ENCODE measurements at places on chromosomes 1 and 21.

GRCh38 chr1:167517535-167518330 is 596 bp downstream of the CD247 start:
- peak; percentile 78 for DNase-seq

DNA sequence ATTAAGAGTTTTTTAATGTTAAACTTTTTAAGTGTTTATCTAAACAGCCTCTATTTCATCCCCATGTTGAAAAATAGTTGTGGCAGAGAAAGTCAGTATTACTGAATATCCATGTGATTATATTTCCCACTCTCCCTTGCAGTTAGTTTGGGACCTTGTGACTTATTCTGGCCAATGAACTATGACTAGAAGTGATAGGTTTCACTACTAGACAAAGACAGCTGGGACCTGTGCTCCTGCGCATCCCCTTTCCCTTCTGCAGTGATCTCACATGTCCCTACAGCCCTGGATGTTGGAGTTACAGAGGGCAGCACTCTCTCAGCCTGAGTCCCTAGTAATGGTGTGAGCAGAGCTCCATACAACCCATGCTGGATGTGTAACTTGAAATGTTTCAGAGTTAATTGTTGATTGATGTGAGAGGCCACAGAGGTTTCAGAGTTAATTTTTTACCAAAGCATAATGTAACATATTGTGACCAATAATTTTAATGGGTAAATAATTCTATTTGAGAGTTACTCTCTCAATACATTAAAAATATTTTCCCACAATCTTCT is 18.7 kb upstream of the SAMD13 start:
- DNase-seq = no peak

- no peak for DNase-seq
Observed at GRCh38 chr1:197471248-197471985, 203.4 kb downstream of the CRB1 start.

GRCh38 chr1:53737648-53738204 is 1.2 kb downstream of the GLIS1 start:
- peak; percentile 36 for DNase-seq

DNA sequence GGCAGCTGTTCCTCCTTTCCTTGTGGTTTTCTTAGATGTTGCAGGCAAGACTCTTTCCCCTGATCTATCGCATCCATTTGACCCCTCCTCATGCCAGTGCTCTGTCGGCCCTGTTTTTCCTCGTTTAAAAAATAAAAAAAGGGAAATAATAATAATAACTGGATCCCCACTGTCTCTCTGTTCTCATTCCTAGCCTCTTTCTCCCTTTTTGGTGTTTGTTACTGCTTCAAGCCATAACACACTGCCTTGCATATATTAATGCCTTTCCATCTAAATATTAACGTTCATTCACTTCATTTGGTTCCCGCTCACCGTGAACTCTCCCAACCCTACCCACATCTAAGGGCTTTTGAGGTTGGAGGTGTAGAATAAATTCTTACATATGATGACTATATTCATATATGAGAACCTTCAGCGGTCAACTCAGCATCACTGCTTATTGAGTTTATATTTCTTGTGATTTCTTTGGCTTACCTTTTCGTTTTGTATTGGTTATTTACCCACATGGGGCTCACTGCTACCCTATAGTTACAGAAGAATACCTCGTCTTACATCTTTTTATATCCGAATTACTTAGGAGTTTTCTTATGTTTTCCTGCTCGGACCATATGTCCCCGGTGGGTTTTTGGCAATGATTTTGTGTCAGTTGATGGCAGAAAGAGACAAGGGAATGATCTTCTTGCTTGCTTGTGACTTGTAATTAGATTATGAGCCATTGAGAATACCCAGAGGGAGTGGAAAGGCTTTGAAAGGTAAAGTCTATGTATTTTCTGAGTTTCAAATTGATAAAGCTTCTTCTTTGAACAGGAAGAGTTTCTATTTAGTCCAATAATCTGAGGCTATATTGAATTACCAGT is 805 bp downstream of the ATG4C start:
- DNase-seq = no peak

DNA sequence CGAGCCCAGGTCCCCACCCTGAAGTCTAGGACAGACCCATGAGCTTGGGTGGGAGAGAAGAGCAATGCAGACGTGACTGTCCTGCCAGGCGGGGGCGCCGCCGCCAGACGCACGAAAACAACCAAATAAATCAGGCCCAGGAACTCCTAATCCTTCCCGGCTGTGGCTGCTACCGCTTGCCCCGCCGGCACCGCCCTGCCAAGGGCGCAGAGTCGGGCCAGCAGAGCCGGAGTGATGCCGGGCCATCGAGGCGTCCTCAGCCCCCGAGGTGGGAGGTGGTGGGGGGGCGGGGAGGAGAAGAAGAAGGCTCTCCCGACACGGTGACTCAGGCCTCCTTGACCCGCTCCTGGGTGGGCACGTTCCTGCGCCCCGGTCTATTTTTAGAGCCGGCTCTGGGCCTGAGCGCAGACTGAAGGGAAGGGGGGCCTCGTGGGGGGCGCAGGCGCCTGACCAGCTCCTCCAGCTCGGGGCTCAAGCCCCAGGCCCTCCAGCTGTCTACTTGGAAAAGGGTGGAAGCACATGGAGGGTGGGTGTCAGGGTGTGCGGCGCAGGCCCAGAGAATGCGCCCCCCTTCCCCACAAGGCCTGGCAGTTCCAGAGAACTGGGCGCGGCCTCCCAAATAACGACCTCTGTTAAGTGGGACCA is 10.7 kb upstream of the COL16A1 start:
- peak; percentile 52 for DNase-seq

- DNase-seq = no peak
Observed at GRCh38 chr1:205690122-205690756, 9.9 kb upstream of the SLC45A3 start.

- no peak for DNase-seq
Observed at GRCh38 chr1:4027492-4028138, 127.5 kb upstream of the C1orf174 start.

DNA sequence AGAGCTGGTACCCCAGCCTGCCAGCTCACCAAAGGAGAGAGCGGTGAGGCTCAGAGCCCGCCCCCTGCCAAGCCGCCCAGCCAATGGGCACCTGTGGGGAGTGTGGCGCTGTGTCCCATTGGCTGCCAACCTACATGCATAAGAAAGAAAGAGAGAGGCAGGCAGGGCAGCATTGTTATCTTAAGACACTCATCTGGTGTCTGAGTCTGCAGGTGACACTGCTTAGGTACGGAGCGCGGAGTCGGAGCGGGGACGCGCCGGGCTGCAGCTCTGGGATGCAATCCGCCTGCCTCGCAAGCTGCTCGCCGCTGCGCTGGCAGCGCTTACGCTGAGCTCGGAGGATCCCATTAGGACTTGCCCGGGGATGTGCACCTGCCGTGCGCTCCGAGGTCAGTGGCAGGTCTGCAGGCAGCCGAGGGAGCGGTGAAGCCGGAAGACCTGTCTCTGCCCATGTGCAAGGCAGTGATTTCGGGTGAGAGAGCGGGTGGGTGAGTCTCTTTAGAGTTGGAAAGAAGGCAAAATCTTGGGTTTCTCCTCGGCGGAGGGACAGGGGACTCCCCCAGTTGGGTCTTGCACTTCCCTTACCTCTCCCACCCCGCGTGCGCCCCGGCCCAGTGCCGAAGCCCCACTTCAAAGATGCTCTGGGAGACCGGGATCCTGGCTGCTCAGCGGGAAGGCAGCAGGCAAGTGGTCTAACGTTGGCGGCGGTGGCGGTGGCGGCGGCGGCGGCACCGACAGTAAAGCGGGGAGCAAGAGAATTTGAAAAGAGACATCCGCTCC is at the start of gene BRINP2:
TSS of gene BRINP2 (plus strand) at position 203 of the 780 bp plus-strand sequence. CDS start 58,919 bp downstream, outside the sequence.
- no peak for DNase-seq

DNA sequence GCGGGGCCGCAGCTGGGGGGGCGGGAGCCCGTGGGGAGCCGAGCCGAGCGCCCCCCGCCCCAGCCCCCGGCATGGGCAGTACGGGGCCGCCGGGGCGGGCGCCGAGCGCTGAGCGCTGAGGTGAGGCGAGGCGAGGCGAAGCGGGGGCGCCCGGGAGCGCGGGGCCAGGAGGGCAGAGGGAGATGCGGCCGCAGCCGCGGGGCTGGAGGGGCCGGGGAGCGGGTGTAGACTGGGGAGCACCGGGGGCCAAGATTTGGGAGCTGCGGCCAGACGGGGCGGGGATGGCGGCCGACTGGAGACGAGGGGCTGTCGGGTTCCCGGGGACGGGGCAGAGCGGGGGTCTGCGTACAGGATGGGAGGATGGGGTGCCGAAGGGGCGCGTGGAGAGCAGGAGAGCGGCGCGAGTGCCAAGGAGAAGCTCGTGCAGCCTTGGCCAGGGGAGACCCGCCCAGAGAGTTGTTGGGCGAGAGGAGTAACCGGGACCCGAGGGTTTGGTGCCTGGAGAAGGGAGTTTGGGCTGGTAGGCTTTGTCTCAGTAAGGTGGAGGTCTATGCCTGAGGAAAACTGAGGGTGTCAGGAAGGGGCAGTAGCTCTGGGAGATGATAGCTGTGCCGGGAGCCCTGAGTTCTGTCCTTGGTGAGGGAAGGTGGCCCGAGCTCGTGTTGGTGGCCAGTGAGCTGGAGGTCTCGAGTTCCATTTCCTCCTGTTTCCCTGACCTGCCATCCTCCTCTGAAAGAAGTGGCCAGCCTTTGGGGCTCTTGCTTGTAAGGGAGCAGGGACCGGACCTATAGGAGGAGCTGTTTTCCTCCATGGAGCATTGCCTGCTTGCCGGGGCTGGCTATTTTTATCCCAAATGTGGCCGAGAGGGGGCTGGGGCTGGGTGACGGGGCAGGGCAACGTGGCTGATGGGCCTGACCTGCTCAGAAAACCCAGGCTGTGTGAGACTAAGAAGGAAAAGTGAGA is 539 bp downstream of the ATP8B2 start:
- peak; percentile 76 for DNase-seq

DNA sequence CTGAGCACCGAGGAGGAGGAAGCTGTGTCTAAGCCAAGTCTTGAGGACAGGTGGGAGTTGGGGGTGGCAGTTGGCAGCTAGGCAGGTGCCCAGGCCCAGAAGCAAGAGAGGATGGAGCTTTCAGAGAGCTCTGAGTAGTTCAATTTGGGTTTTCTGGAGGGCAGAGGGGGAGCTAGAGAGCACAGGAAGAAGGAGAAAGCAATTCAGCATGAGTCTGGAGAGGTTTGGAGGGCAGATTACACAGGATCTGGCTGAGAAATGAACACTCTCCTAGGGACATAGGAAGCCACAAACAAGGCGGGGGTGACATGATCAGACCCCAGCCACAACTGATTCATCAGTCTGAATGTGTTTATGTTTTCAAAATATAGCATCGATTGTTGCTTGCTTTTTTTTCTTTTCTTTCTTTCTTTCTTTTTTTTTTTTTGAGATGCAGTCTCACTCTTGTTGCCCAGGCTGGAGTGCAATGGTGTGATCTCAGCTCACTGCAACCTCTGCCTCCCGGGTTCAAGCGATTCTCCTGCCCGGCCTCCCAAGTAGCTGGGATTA is 23.8 kb downstream of the PTPRF start:
- DNase-seq = no peak

- no peak for DNase-seq
Observed at GRCh38 chr1:226872437-226872836, 2.0 kb downstream of the PSEN2 start.

GRCh38 chr21:37974081-37974480 is 57.8 kb upstream of the KCNJ6 start:
- no peak for DNase-seq

DNA sequence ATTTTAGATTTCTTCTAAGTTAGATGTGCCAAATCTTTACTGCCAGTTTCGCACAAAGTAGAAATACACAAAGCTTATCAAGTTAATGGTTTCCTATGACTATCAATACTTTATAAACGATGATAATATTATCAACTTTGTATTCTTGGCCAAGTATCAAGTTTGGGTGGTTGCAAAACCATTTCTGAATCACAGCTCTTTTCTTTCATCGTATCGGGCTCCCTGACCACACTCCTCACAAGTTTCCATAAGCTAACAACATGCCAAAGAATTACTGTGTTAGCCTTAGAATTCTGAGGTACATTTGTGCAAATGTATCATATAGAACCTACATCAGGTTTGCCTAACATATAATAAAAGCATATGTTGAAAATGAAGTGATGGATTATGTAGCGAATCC is 311.0 kb downstream of the KCTD3 start:
- no peak for DNase-seq

DNA sequence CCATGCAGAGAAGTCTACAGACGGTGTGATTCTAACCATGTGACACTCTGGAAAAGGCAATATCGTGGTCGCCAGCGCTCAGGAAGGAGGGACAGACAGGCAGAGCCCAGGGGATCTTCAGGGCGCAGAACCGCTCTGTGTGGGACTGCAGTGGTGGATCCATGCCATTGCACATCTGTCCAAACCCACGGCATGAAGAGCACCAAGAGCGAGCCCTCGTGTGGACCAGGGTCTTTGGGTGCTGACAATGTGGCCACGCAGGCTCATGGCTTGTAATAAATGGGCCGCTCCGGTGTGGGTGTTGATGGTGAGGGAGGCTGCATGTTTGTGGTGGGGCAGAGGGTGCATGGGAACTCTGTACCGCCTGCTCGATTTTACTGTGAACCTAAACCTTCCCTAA is 25.3 kb upstream of the POFUT2 start:
- peak; percentile 4 for DNase-seq
